ENCODE measurements at places on chromosomes 6 and 20.

GRCh38 chr6:54935739-54936138 is 89.2 kb downstream of the FAM83B start:
- peak; percentile 61 for DNase-seq
- H3K36me3 ChIP-seq, result no peaks in the 10 kb centered on the region
- no peaks in the 10 kb centered on the region for H3K4me1 ChIP-seq
- no peaks in the 10 kb centered on the region for H3K27me3 ChIP-seq
- no peak overlapping the region for H3K27ac ChIP-seq

DNA sequence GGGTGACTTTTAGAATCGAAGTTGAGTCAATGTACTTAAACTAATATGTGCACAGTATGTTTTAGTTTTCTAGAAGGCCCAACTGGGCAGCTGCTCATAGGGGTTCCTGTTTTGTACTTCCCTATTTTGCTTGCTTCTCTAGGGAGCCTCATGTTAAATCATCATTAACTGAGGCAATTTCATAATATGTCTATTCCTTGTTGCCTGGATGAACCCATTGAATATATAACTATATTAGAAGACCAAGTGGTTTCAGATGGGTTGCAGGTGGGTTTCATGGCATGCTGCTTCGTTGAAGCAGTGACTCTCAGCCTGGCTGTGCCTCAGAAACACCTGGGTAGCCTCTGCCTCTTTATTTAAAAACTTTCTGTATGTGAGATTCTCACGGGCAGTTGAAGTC is 22.2 kb downstream of the CARMIL1 start:
- no peaks in the 10 kb centered on the region for H3K27me3 ChIP-seq
- no peaks in the 10 kb centered on the region for H3K36me3 ChIP-seq
- H3K4me1 ChIP-seq, result no peaks in the 10 kb centered on the region
- no peak overlapping the region for H3K4me3 ChIP-seq
- no peak overlapping the region for H3K27ac ChIP-seq

DNA sequence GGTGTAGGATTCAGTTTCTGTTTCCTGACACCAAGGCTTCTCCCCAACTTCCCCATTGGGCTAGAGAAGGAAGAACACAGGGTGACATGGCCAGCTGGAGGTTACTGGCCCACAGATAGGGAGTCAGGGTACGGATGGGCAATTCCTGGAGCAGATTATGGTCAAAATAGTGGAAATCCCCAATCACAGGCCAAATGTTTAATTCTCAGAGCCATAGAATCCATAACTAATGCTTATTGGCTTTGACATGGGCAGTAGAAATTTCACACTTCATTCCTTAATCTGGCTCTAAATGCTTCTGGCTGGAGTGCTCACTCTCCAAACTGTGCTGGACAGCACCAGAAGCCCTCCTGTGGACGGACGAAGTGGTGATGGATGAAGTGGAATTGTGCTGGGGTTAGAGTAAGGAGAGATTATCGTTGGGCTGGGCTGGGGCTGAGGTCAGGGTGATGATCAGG is 887 bp downstream of the SIGLEC1 start:
- H3K27me3 ChIP-seq, result no peaks in the 10 kb centered on the region
- no peak for DNase-seq
- peaks cover 4% of the 10 kb centered on the region for H3K4me1 ChIP-seq
- no peak overlapping the region for H3K4me3 ChIP-seq

DNA sequence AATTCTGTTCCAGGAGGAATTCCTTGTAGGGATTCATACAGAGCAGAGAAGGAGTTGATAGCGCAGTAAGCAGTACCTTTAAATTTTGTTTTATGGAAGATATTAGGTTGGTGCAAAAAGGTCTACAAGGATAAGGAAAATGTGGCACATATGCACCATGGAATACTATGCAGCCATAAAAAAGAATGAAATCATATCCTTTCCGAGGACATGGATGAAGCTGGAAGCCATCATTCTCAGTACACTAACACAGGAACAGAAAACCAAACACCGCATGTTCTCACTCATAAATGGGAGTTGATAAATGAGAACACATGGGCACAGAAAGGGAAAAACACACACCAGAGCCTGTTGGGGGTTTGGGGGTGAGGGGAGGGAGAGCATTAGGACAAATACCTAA is 37.4 kb upstream of the TXLNB start:
- H3K36me3 ChIP-seq, result no peaks in the 10 kb centered on the region
- H3K27ac ChIP-seq, result no peak overlapping the region
- H3K27me3 ChIP-seq, result no peaks in the 10 kb centered on the region
- DNase-seq, result no peak
- no peaks in the 10 kb centered on the region for H3K4me1 ChIP-seq

- H3K4me1 ChIP-seq, result peaks cover 11% of the 10 kb centered on the region
- no peaks in the 10 kb centered on the region for H3K36me3 ChIP-seq
- H3K4me3 ChIP-seq, result no peak overlapping the region
- no peak overlapping the region for H3K27ac ChIP-seq
- DNase-seq, result no peak
- H3K27me3 ChIP-seq, result no peaks in the 10 kb centered on the region
Measured at GRCh38 chr20:10536531-10536930, 101.4 kb downstream of the SLX4IP start.

DNA sequence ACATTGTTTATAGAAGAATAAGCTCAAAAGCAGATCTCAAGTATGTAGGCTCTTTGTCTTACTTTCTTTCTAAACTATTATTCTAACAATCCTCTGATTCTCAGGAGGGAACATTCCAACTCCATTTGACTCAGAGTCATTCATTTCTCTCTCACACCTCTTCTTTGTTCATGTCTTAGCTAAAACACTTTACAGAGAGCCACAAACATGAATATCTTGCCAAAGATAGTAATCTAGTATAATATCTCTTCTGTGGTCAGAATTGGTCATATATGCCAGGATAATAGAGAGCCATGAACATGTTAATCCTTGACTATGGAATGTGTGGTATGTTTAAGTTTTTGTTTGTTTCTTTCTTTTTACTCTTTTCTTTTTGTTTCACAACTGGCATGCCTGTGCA is 456.0 kb upstream of the PTCHD4 start:
- H3K27me3 ChIP-seq, result no peaks in the 10 kb centered on the region
- H3K4me1 ChIP-seq, result no peaks in the 10 kb centered on the region
- no peak overlapping the region for H3K4me3 ChIP-seq
- H3K27ac ChIP-seq, result no peak overlapping the region
- no peaks in the 10 kb centered on the region for H3K36me3 ChIP-seq
- no peak for DNase-seq

GRCh38 chr6:125273251-125273650 is 28.5 kb downstream of the HDDC2 start:
- no peak overlapping the region for H3K4me3 ChIP-seq
- no peak overlapping the region for H3K27ac ChIP-seq
- no peaks in the 10 kb centered on the region for H3K4me1 ChIP-seq
- H3K36me3 ChIP-seq, result peaks cover 13% of the 10 kb centered on the region
- H3K27me3 ChIP-seq, result no peaks in the 10 kb centered on the region

GRCh38 chr6:113464960-113465359 is 392.2 kb upstream of the MARCKS start:
- H3K4me3 ChIP-seq, result no peak overlapping the region
- no peaks in the 10 kb centered on the region for H3K4me1 ChIP-seq
- DNase-seq, result peak; percentile 76

DNA sequence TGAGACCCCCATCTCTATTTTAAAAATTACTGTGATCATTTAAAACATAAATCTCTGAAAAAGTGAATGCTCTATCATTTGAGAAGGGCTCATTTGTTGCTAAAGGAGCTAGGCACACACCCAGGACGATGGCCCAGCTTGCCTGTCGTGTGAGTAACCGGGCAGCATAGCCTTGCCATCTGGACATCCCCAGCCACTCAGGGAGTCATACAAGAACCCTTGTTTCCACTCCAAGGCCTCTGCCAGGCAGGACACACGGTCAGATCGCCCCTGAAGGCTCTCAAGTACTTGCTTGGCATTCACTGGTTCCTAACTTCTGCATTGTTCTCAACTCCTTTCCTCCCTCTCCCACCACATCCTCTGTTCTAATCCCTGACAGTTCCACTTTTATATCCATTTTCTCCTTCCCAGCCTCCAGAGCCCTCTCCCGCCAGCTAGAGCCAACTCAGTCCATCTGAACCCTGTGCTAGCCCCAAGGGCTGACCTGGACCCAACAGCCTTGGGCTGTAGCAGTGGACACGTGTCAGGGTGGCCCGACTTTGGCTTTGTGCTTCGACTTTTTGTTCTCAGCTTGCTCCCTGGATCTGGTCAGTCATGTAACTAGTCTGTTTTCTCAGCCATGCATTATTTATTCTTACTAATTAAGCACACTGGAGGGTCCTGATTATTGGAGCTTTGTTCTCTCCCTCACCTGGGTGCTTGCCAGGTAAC is 15.7 kb upstream of the EZR start:
- 0 out of 2 replicates have a peak, but pooled peaks cover 3% of the 10 kb centered on the region for H3K4me1 ChIP-seq
- H3K36me3 ChIP-seq, result no peaks in the 10 kb centered on the region
- H3K27me3 ChIP-seq, result no peaks in the 10 kb centered on the region

DNA sequence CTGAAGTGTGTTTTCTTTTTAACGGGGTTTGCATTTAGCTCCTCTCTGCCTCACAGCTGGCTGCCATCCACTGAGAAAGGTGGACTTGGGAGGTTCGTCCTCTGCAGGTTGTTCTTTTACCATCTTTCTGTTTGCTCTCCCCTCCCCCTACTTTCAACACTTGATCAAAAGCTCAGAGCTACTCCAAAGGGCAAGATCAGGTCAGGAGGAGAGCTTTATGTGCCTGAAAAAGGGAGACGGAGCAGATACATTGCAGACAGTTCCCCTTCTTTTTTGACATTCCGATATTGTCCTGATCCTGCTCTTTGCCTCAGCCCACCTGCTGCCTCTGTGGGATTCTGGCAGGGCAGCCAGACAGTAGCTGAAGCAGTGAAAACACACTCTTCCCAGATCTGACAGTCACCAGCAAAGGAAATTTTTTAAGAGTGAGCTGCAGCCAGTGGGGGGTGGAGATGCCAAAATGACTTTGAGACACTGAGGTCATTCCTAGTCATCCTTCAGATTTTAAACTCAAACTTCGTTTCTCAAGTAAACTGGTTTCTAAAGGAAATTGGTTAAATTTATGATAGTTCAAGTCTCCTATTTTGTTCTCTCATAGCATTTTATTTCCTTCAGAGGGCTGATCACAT is 26.5 kb downstream of the SMLR1 start:
- DNase-seq, result no peak
- no peak overlapping the region for H3K27ac ChIP-seq
- 0 out of 2 replicates have a peak, but pooled peaks cover 3% of the 10 kb centered on the region for H3K4me1 ChIP-seq

- DNase-seq, result no peak
- no peak overlapping the region for H3K27ac ChIP-seq
- H3K4me3 ChIP-seq, result no peak overlapping the region
- no peaks in the 10 kb centered on the region for H3K36me3 ChIP-seq
- H3K4me1 ChIP-seq, result no peaks in the 10 kb centered on the region
Measured at GRCh38 chr6:49906526-49906925, 40.2 kb upstream of the CRISP1 start.

GRCh38 chr6:168384045-168385036 is 56.6 kb upstream of the SMOC2 start:
- no peak overlapping the region for H3K4me3 ChIP-seq
- no peak overlapping the region for H3K27ac ChIP-seq
- no peaks in the 10 kb centered on the region for H3K4me1 ChIP-seq
- no peaks in the 10 kb centered on the region for H3K27me3 ChIP-seq
- H3K36me3 ChIP-seq, result no peaks in the 10 kb centered on the region

DNA sequence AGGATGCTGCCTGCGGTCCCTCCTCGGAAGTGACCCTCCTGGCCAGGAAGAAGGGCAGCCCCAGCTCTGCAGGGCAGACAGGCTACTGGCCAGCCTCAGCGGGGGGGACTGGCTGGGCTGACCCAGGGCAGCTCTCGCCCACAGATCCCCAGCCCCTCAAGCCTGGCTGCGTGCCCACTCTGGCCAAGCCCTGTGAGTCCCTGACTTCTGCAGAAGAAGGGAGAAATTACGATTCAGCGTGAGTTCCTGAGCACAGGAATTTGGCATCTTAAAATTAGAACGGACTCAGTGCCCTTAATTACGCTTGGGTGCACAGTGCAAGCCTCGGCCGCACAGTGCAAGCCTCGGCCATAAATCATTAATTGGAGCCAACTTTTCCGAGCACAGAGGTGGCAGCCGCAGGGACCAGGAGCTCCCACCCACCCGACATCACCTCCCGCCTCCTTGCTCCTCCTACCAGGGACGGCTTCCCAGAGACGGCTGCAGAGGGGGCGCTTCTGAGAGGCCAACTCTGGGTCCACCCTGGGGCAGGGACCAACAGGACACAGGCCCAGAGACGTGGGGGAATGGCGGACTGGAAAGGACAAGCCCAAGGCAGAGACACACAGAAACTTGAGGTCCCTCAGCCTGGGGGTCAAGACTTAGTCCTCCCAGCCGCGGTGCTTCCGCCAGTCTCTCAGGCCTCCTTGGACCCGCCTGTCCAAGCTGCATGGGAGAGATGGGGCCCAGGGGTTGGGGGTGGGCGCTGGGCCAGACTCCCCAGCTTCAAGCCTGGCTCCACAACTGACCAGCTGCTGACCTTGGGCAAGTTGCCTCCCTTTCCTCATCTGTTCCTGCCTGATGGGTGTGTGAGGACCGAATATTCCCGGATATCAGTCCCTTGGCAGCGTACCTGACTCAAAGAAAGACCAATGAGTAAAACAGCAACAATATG is 165.4 kb downstream of the TAF4 start:
- no peak overlapping the region for H3K27ac ChIP-seq
- no peaks in the 10 kb centered on the region for H3K36me3 ChIP-seq
- peaks cover 4% of the 10 kb centered on the region for H3K27me3 ChIP-seq
- H3K4me3 ChIP-seq, result no peak overlapping the region
- peaks cover 7% of the 10 kb centered on the region for H3K4me1 ChIP-seq

DNA sequence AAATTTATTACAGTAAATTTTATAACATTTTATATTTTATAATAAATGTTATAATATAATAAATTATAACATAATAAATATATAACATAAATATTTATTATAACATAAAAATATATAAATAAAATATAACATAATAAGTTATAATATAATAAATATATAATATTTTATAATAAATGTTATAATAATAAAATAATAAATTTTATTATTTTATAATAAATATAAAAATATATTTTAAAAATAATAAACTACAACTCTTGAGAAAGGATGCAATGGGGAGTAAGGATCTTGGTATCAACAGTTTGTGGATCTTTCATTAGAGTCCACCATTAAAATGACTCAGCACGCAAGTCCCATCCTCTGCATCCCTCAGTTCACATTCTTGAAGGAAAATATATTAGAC is 312.6 kb downstream of the MEI4 start:
- H3K4me3 ChIP-seq, result no peak overlapping the region
- no peaks in the 10 kb centered on the region for H3K27me3 ChIP-seq
- H3K27ac ChIP-seq, result no peak overlapping the region

DNA sequence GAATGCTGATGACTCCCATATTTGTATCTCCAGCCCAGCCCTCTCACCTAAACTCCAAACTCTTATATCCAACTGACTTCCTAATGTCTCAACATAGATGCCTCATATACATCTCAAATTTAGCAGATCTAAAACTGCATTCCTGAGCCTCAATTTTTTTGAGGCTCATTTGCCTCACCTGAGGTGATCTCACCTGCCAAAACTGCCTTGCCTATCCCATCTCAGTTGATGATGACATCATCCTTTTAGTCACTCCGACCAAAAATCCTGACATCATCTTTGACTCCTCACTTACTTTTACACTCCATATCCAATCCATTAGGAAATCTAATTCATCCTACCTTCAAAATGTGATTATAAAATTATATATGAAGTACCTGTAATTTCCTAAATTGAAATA is 25.6 kb upstream of the SLPI start:
- no peak overlapping the region for H3K4me3 ChIP-seq
- no peak overlapping the region for H3K27ac ChIP-seq
- DNase-seq, result no peak
- H3K4me1 ChIP-seq, result no peaks in the 10 kb centered on the region

GRCh38 chr6:5045416-5045815 is 39.7 kb upstream of the PPP1R3G start:
- no peak overlapping the region for H3K27ac ChIP-seq
- no peak overlapping the region for H3K4me3 ChIP-seq
- no peak for DNase-seq
- H3K27me3 ChIP-seq, result no peaks in the 10 kb centered on the region
- no peaks in the 10 kb centered on the region for H3K4me1 ChIP-seq
- no peaks in the 10 kb centered on the region for H3K36me3 ChIP-seq

Data from Panc1 (cell line).